ENCODE measurements at places on chromosomes 13 and 19.

- no peaks in the 10 kb centered on the region for H3K36me3 ChIP-seq
- no peak overlapping the region for H3K27ac ChIP-seq
- no peaks in the 10 kb centered on the region for H3K27me3 ChIP-seq
- DNase-seq = no peak
- no peaks in the 10 kb centered on the region for H3K4me1 ChIP-seq
- H3K4me3 ChIP-seq = no peak overlapping the region
These were observed 45.2 kb downstream of the SUCLA2 start for GRCh38 chr13:47955836-47956235.

DNA sequence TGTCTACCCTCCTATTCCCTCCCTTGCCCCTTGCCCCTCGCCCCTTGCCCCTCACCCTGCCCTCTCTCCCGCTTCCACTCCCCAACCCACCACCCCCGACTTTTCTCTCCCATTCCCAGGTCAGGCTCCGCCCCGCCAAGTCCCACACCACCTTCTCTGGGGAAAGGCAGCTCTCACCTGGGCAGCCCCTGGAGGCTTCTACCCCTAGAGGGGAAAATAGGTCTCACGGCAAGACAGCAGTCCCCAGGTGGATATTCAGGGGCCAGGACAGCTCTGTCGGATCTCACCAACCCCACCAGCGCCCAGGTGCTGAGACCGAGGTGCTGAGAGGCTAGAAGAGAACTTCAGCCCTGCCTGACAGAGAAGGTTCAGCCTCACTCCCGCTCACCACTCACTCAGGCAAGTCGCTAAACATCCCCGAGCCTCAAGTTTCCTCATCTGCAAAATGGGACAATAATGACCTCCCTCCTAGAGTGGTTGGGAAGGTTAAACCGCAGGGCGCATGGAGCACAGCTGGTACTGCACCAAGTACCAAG lies 1.4 kb upstream of the ERFL start:
- DNase-seq = no peak
- no peak overlapping the region for H3K27ac ChIP-seq
- H3K4me1 ChIP-seq = peaks cover 6% of the 10 kb centered on the region
- H3K36me3 ChIP-seq = no peaks in the 10 kb centered on the region

DNA sequence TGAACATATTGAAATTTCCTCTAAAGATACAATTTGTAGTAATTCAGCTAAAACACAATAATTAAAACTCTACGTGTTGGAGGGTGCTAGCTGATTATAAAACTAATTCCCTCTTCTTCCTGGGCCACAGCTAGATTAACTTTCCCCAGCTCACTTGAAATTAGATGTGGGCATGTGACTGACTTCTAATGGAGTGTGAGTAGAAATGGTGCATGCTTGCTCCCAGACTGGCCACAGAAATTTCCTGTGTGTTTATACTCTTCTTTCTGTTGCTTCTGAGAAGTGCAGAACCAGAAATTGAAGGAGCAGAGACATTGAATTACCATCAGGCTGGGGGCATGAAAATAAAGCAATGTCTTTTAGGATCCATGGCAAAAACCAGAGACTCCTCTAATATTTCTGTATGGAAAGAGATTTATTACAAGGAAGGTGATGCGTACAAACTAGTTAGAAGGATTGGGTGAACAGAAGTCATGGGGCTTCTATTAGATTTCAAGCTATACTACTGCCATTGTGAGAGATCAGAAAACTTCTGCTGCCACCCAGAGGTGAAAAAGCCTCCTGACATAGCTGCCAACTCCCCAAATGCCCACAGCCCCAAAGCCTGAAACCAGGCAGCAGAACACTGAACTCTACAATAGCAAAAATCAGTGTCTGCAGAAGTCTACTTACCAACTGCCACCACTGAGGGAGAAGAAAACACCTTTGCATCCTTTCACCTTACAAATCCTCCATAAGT lies 379.2 kb upstream of the MIR17HG start:
- no peak for DNase-seq
- no peaks in the 10 kb centered on the region for H3K36me3 ChIP-seq
- no peaks in the 10 kb centered on the region for H3K27me3 ChIP-seq

DNA sequence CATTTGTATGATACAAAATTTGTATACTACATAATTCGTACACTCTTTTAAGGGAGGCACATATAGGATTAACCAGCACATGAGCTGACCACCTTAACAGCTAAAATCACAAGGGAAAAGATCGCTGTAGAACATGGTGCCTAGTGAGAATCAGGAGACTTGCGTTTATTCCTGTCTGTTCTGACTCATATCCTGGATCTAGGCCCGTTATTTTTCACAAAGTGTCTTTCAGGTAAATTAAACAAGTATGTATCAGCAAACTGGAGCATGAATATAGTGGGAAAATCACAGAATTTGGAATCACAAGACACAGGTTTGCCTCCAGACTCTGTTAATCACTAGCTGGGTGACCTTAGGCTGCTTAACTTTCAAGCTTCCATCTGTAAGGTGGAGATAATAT lies 47.5 kb upstream of the ESD start:
- no peaks in the 10 kb centered on the region for H3K27me3 ChIP-seq
- H3K36me3 ChIP-seq = peaks cover 2% of the 10 kb centered on the region
- H3K4me3 ChIP-seq = no peak overlapping the region
- no peak overlapping the region for H3K27ac ChIP-seq
- H3K4me1 ChIP-seq = no peaks in the 10 kb centered on the region

GRCh38 chr13:41211062-41211461 lies 16.7 kb upstream of the KBTBD7 start:
- no peak overlapping the region for H3K27ac ChIP-seq
- no peaks in the 10 kb centered on the region for H3K36me3 ChIP-seq
- no peaks in the 10 kb centered on the region for H3K27me3 ChIP-seq

DNA sequence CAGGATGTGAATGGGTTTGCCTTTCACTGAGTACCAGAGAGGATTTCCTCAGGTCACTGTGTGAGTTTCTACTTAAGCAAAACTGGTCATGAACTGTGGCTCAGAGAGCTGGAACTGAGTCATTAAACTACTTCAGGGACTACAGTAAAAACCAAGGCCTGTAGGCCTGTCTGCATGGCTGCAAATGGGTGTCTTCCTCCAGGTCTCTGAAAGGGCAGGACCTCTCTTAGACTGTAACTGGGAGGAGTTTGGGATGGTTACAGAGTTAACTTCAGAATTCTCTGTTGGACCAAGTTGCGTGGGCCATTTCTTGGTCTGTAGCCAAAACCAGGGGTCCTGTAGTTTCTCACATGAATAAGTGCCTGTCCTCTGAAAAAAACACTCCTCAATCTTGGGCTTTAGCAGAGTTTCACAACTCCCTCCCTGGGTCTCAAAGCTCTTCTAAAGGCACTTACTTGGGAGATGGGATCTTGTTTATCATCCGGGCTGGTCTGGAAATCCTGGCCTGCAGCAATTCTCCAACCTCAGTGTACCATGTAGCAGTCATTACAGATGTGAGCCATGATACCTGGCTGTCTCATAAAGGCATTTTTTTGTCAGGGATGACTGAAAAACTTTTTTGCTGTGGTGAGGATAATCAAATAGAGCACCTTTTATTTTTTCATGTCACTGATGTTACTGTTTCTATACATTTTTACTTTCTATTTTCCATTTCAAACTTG lies 19.7 kb downstream of the ZNF714 start:
- no peaks in the 10 kb centered on the region for H3K36me3 ChIP-seq
- no peaks in the 10 kb centered on the region for H3K4me1 ChIP-seq
- no peak for DNase-seq
- H3K27me3 ChIP-seq = no peaks in the 10 kb centered on the region
- H3K27ac ChIP-seq = no peak overlapping the region

DNA sequence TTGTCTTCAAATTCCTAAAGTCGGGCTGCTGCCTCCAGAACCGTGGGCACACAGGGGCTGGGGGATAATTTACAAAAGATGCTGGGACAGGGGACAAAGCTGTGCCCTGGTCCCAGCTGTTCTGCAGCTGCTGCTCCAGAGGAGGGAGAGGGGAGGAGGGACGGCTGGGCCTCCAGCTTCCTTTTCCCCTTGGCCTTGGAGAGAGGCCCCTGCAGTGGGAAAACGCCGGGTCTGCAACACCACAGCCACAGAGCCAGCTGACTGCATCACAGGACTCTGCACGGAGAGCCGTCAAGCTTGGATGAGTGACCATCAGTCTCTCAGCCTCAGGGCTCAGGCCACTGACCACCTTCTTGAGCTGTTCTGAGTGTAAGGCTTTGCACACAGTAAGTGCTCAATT lies 6.1 kb downstream of the DOCK6 start:
- H3K4me3 ChIP-seq = no peak overlapping the region
- no peaks in the 10 kb centered on the region for H3K27me3 ChIP-seq
- no peak overlapping the region for H3K27ac ChIP-seq
- H3K36me3 ChIP-seq = no peaks in the 10 kb centered on the region

DNA sequence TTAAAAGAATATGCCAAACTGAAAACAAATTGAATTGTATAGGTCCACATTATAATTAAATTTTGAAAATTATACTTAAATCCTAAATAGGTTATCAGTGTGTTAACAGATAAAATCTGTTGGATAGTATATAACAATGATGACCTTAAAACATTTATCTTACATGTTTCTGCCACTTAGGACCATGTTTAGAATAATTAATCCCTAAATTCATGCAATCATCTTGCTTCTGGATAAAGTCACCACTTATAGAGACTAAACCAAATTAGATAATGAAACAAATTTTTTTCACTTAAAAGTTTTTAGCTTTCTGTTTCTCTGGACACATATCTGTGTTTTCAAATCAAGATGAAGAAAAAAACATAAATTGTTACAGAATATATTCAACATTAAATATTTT lies 511.7 kb upstream of the MIR17HG start:
- no peak for DNase-seq
- no peak overlapping the region for H3K27ac ChIP-seq
- no peaks in the 10 kb centered on the region for H3K27me3 ChIP-seq
- no peaks in the 10 kb centered on the region for H3K36me3 ChIP-seq
- H3K4me1 ChIP-seq = no peaks in the 10 kb centered on the region
- no peak overlapping the region for H3K4me3 ChIP-seq

DNA sequence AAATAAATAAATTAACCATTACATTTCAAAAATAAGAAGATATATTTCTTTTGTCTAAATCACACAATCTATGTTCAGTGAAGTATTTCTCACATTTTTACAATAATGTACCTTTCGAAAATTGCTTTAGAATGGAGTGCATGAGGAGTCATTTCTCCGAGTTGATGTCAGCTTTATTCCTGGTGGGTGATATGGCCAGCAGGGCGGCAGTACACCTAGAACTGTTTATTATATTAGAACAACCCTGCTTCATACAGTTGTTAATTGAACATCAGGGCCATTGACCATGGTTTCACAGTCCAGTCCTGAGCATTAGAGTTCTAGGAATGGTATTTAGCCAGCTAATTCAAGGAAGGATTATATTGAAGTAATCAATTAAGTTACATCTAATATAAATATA lies 696.3 kb upstream of the SLC10A2 start:
- H3K36me3 ChIP-seq = no peaks in the 10 kb centered on the region
- DNase-seq = no peak

GRCh38 chr13:44013758-44014291 lies 134.1 kb downstream of the LACC1 start:
- DNase-seq = no peak
- no peak overlapping the region for H3K4me3 ChIP-seq
- no peaks in the 10 kb centered on the region for H3K36me3 ChIP-seq
- no peak overlapping the region for H3K27ac ChIP-seq
- no peaks in the 10 kb centered on the region for H3K4me1 ChIP-seq
- H3K27me3 ChIP-seq = no peaks in the 10 kb centered on the region

- H3K36me3 ChIP-seq = no peaks in the 10 kb centered on the region
- no peak overlapping the region for H3K4me3 ChIP-seq
- no peaks in the 10 kb centered on the region for H3K27me3 ChIP-seq
- no peak overlapping the region for H3K27ac ChIP-seq
These were observed 170.0 kb upstream of the TSHZ3 start for GRCh38 chr19:31519256-31519655.

- no peaks in the 10 kb centered on the region for H3K4me1 ChIP-seq
- H3K27me3 ChIP-seq = no peaks in the 10 kb centered on the region
- H3K27ac ChIP-seq = no peak overlapping the region
These were observed 336.3 kb downstream of the HS6ST3 start for GRCh38 chr13:96426167-96426566.

DNA sequence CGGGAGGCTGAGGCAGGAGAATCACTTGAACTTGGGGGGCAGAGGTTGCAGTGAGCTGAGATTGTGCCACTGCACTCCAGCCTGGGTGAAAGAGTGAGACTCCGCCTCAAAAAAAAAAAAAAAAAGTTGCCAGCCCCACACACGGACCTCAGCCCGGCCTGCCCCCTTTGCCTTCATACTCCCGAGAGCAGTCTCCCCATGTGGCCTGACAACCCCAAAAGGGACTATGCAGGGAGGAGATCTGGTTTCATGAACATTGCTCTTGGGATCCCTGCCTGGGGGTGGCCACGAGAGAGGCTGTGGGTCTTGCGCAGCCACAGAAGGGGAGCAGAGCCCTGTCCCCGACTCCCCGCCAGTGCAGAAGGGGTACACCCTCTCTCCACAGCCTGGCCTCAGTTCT lies 30.9 kb upstream of the ADGRE5 start:
- no peak overlapping the region for H3K4me3 ChIP-seq
- no peak for DNase-seq
- H3K27me3 ChIP-seq = no peaks in the 10 kb centered on the region
- H3K36me3 ChIP-seq = no peaks in the 10 kb centered on the region
- no peak overlapping the region for H3K27ac ChIP-seq

- DNase-seq = no peak
- no peaks in the 10 kb centered on the region for H3K36me3 ChIP-seq
- H3K27me3 ChIP-seq = no peaks in the 10 kb centered on the region
- no peak overlapping the region for H3K4me3 ChIP-seq
- H3K27ac ChIP-seq = no peak overlapping the region
These were observed 50.9 kb upstream of the TPM4 start for GRCh38 chr19:16025108-16026101.

DNA sequence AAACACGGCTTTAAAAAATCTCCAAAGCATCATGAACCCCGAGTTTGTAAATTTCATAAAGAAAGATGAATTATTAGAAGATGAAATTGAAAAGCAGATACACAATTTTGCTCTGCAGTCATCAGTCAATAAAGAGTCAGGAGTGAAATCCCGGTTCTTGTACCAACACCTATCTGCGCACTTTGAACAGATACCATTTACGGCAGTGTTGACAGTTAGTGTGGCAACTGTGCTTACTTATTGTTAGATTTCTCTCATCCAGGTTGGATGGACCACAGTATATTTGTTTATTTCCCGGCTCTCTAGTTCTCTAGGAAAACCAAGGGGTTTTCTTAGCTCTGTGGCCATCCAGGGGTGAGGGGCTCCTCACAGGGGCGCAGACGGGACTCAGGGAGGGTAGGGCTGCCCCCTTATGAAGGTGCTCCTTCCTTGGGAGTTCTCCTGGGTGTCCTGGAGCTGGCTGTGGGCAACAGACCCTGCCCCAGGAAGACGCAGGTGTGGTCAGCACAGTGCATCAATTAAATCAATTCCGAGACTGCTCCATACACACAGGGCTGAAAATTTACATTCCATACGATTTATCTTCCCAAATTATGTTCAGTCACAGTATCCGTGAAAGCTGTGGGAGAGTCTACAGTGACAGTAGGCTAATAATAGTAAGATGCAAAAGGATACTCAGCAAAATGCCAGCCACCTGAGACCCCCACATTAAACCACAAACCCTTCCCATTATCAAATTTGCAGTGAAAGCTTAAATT lies 107.0 kb upstream of the C1QTNF9B start:
- H3K27ac ChIP-seq = no peak overlapping the region
- DNase-seq = no peak
- H3K36me3 ChIP-seq = no peaks in the 10 kb centered on the region
- no peaks in the 10 kb centered on the region for H3K4me1 ChIP-seq
- H3K27me3 ChIP-seq = no peaks in the 10 kb centered on the region

- no peaks in the 10 kb centered on the region for H3K27me3 ChIP-seq
- no peaks in the 10 kb centered on the region for H3K36me3 ChIP-seq
- DNase-seq = no peak
These were observed 38.7 kb upstream of the FARP1 start for GRCh38 chr13:98103942-98104880.
